Motor neuron (in vitro differentiated cells): ENCODE measurements at places on chromosomes 4 and X.

DNA sequence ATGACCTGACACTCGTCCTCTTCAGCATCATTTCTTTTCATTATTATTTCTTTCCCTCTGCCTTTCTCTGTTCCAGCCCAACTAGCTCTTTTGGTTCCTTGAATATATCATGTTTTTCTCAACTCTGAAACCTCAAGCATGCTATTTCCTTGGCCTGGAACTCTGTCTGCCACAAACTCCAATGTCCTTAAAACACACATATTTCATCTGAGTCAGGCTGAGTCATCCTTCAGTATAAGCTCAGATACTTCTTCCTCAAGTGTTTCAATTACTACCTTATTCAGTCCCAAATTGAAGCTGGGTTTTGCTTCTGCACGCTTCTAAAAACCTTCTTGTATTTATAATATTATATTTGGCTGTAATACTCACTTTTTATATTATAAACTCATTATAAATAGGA lies 424.2 kb downstream of the PDGFC start:
- peak; percentile 58 for ATAC-seq

DNA sequence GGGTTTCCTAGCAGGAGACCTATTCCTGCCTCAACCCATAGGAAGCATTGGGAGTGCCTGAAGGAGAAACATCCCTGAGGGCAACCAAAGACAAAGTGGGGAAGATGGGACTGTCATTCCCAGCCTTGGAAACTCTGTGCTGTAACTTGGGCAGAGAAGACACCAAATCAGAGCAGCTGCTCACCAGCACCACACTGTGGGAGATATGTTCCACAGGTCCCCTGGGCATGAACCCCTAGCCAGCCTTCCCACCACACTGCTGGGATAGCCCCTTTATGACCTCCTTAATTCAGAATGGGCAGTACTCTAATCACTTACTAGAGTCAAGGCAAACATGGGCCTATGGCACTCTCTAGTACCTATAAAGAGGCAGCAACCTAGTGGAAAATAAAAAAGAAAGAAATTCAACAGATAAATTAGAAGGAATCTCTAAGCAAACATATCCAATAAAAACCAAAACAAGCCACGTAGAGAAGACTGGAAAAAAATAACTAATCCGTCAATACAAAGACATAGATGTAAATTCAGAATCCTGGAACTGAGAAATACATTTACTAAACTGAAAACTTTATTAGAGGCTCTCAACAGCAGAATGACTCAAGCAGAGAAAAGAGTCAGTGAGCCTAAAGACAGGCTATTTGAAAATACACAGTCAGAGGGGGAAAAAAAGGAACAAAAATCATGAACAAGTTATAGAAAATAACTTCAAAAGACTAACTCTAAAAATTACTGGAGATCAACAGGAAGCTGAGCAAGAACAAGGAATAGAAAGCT lies 878.4 kb upstream of the FRG1 start:
- no peak for ATAC-seq

GRCh38 chr4:183141997-183142396 lies 42.9 kb downstream of the WWC2 start:
- ATAC-seq = peak; percentile 5

GRCh38 chr4:13514722-13515121 lies 29.6 kb downstream of the NKX3-2 start:
- no peak for ATAC-seq

GRCh38 chr4:43330288-43330687 lies 437.8 kb downstream of the GRXCR1 start:
- peak; percentile 62 for ATAC-seq

GRCh38 chr4:7429601-7430078 lies 5.1 kb downstream of the PSAPL1 start:
- no peak for ATAC-seq

DNA sequence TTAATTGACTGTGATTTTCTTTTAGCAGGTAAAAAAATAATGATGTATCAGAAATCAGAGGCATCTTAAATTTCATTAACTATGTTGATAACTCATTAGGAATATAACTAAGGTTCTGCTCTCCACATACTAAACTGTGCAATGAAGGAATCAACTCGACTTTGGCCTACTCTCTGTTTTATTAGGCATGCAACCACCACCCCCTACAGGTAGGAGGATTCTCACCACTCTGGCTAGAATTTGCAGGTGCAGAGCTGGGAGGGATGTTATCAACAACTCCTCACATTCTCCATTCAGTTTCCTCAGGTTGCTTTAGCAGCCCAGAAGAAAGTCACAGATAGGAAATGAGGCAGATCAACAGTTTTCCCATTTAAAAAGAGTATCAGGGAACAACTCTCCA lies 160.1 kb downstream of the COX18 start:
- ATAC-seq = no peak

- ATAC-seq = peak; percentile 42
Observed at GRCh38 chr4:38667085-38667893, 3.3 kb downstream of the KLF3 start.

DNA sequence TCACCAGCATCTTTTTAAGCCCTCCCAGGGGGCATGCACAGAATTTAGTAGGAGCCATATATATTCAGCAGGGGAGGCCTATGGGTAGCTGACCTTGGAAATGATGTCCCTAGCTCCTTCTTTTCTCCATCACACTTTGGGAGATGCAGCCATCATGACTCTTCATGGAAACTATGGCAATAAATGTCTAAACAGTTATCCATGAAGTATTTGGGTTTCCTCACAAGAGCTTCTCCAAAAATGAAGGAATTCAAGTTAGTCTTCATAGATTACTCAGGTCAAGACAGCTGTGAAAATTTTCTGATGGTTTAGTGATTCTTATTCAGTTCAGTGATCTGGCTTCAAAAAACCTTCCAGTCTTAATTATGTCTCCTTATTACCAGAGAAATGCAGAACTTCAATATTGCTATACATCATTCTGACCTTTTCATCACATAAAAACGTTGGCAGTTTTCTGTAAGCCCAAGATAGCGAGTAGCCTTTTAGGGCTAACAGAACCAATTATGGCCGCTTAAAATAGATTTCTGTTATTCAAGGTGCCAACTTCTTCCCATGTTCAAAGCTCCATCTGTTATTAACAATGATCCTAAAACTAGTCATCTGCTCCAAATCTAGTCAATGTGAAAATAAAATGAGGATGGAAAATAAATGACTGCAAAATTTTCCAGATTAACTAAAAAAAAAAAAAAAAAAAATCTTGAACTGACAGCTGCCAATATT lies 52.5 kb downstream of the TMEM156 start:
- ATAC-seq = no peak

DNA sequence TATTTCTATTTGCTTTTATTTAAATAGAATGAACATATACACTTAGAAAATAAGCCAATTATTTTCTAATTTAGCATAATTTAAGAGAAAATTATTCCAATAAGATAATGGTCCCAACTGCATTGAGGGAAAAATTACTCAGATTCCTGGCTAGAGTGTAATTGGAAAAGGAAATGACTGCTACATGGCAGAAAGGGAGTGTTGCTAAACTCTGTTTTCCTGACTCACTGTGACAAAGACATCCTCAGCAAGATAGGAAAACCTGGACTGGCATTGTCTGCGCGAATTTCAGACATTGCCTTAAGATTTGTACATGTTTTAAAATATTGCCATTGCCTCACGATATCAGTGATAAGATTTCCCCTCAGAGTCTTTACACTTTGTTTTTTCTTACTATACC lies 8.2 kb downstream of the TNIP3 start:
- peak; percentile 77 for ATAC-seq

DNA sequence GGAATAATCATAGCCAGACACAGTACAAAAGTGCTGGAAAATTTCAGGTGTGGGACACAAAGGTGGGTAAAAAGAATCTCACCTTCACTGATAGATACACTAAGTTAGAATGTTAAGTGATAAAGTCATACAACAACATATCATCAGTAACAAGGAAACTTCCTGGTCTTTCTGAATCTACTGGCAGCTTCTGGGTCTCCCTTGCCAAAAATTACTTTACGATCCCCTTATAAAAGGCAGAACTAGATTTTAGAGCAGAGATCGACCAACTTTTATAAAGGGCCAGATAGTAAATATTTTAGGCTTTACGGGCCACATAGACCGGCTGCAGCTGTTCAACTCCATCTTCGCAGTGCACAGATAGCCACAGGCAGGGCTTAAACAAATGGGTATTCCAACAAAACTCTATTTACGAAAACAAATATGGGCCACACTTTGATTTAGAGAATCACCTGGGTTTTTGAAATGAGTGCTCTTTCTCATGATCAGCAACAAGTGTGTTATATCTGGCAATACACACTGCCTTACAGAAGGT lies 159.9 kb downstream of the AASDH start:
- ATAC-seq = no peak
